ENCODE measurements at places on chromosomes 6 and 20. TPM values are rescaled to one million over a fixed set of nuclear protein-coding genes. Genes with fewer than 3 reads are reported as not detected.

- no peak overlapping the region for H3K27ac ChIP-seq
- DNase-seq: no peak
- no peak overlapping the region for H3K4me3 ChIP-seq
- no peaks in the 10 kb centered on the region for H3K36me3 ChIP-seq
- peaks cover 16% of the 10 kb centered on the region for H3K27me3 ChIP-seq
Observed at GRCh38 chr6:27986928-27987725, 30.1 kb downstream of the OR2B6 start.

GRCh38 chr6:20893412-20893811 is 359.2 kb downstream of the CDKAL1 start:
- H3K27ac ChIP-seq: no peak overlapping the region
- H3K4me1 ChIP-seq: no peaks in the 10 kb centered on the region

PEX7 gene
- 4.6 TPM for polyA plus RNA-seq

ECT2L gene
- not detected for polyA plus RNA-seq

GRCh38 chr20:58568126-58568482 is 52.9 kb upstream of the APCDD1L start:
- DNase-seq: no peak
- H3K36me3 ChIP-seq: no peaks in the 10 kb centered on the region
- no peak overlapping the region for H3K27ac ChIP-seq
- H3K27me3 ChIP-seq: peaks cover 2% of the 10 kb centered on the region
- peaks cover 13% of the 10 kb centered on the region for H3K4me1 ChIP-seq

DNA sequence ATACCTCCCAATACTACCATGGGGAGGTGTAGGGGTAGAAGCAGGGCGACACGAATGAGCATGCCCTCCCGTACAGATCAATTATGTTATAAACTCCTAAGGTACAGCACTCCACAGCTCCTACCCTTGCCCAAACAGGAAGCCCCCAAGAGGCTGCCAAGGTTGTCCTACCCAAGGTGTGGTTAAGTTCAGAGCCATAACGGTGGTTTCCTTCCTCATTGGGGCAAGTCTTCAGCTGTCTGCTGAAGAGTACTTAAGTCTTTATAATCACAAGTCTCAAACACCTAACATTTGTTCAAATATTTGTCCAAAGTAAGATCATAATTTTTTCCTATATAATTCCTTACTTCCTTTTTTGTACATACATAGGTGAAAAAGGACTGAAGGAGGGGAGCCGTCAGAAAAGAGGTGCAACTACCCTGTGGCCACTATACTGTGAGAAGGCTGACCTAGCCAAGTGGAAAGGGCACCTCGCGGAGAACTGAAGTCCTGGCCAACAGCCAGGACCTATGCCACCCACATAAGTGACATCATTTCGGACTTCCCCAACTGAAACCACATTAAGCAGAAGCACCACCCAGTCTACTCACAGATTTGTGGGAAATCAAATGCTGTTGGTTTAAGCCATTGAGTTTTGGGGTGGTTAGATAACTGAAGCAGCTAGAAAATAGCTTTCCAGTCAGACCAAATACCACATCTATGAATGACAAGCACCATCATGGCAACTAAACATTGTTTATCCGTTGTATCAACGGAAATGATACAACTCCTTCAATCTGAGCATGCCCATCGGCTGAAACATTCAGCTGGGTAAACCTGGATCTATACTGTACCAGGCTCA is 2.9 kb upstream of the RAB22A start:
- peaks cover 2% of the 10 kb centered on the region for H3K36me3 ChIP-seq
- H3K27ac ChIP-seq: peak overlapping the region; percentile 97
- H3K4me3 ChIP-seq: peak overlapping the region; percentile 85
- H3K4me1 ChIP-seq: peaks cover 14% of the 10 kb centered on the region

DNA sequence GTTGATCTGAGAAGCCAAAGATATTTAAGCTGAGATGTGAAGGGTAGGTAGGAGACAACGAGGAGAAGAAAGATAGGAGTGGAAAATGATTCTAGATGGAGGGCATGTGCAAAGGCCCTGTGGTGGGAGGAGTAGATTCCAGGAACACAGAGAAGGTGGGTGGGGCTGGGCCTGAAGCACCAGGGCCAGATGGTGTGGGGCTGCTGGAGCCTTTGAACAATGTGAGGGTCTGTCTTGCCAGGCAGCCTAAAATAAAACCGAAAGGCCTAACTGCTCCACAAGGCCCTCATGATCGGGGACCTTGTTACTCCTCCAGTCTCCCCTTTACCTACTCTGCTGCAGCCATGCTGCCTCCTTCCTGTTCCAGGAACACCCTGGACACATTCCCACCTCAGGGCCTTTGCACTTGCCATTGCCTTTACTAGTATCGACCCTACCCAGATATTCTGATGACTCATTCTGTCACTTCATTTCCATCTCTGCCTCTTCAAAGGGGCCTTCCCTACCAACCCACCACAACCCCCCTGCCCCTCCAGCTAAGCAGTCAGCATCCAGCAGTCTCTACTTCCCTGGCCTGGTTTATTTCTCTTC is 20.0 kb downstream of the FAM110A start:
- DNase-seq: no peak
- H3K4me3 ChIP-seq: no peak overlapping the region
- peaks cover 38% of the 10 kb centered on the region for H3K4me1 ChIP-seq
- no peaks in the 10 kb centered on the region for H3K27me3 ChIP-seq
- H3K27ac ChIP-seq: peak overlapping the region; percentile 75

DNA sequence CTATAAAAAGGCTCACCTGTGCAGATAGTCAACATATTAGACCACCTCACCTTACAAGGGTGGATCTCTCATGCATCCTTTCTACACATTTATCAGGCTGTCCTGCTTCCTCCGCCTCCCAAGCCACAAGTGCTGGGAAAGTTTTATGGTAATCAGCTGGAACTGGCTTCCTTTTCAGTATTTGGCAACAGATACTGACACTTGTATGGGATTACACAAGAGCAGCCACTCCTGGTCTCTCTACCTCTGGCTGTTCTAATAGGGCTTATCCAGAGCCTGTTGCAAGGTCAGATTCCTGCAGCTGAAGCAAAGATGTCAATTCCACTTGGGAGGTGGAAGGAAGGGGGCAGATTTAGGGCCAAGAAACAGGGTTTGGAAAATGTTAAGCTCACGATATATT is 503 bp upstream of the GPLD1 start:
- no peak overlapping the region for H3K4me3 ChIP-seq
- no peaks in the 10 kb centered on the region for H3K27me3 ChIP-seq
- no peaks in the 10 kb centered on the region for H3K36me3 ChIP-seq
- peaks cover 13% of the 10 kb centered on the region for H3K4me1 ChIP-seq

DNA sequence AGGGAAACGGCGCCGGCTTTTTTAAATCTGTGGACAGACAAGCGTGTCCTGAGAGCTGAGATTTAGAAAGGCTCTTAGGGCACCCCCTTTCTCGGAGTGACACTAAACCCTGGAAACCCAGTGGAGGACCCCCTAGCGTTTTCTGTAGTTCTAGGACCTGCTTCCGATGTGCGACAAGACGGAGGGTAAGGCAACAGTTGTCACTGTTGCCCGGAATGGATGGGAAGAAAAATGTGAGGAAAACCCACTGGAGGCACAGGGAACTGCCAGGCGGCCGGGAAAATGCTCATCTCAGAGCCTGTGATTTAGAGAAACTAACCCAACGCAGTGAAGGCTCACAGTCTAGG is 551 bp upstream of the ATP5F1E start:
- peaks cover 43% of the 10 kb centered on the region for H3K4me1 ChIP-seq
- peaks cover 27% of the 10 kb centered on the region for H3K36me3 ChIP-seq
- peak overlapping the region; percentile 96 for H3K4me3 ChIP-seq
- no peak for DNase-seq
- no peaks in the 10 kb centered on the region for H3K27me3 ChIP-seq
- peak overlapping the region; percentile 93 for H3K27ac ChIP-seq

DNA sequence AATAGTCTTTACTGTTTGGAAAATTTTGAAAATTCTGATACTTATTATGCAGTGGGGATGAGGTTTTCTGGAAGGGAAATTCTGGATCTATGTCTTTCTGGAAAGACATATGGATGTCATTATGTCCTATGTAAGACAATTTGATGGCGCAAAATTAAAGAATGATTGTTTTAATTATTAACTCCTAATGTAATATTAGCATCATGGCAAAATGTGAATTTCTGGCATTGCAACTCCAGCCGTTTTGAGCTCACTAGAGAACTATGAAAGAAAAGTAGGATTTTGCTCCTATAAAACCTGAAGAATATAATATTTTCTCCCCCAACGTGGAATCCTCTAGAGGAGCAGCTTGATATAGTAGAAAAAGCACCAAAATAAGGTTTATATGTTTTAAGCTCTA is 243.2 kb downstream of the RFPL4B start:
- no peaks in the 10 kb centered on the region for H3K4me1 ChIP-seq
- no peak overlapping the region for H3K27ac ChIP-seq
- no peaks in the 10 kb centered on the region for H3K36me3 ChIP-seq
- no peak overlapping the region for H3K4me3 ChIP-seq

- no peaks in the 10 kb centered on the region for H3K27me3 ChIP-seq
- DNase-seq: peak; percentile 35
- peaks cover 17% of the 10 kb centered on the region for H3K4me1 ChIP-seq
- peaks cover 15% of the 10 kb centered on the region for H3K36me3 ChIP-seq
- H3K4me3 ChIP-seq: peak overlapping the region; percentile 65
- H3K27ac ChIP-seq: peak overlapping the region; percentile 67
Observed at GRCh38 chr20:63740070-63740626, 572 bp downstream of the SLC2A4RG start.

SSTR4 gene
- polyA plus RNA-seq: not detected

TBX18 gene
- polyA plus RNA-seq: not detected

- peaks cover 2% of the 10 kb centered on the region for H3K4me1 ChIP-seq
- H3K4me3 ChIP-seq: no peak overlapping the region
- H3K36me3 ChIP-seq: peaks cover 52% of the 10 kb centered on the region
- H3K27me3 ChIP-seq: no peaks in the 10 kb centered on the region
- H3K27ac ChIP-seq: no peak overlapping the region
Observed at GRCh38 chr6:20892365-20892764, 358.1 kb downstream of the CDKAL1 start.

SPDEF gene
- polyA plus RNA-seq: not detected

GRCh38 chr6:146426516-146426915 is 117.1 kb upstream of the RAB32 start:
- no peaks in the 10 kb centered on the region for H3K4me1 ChIP-seq
- DNase-seq: no peak
- no peak overlapping the region for H3K4me3 ChIP-seq
- H3K36me3 ChIP-seq: no peaks in the 10 kb centered on the region

FKBP1A gene
- polyA plus RNA-seq: 50.1 TPM

DNA sequence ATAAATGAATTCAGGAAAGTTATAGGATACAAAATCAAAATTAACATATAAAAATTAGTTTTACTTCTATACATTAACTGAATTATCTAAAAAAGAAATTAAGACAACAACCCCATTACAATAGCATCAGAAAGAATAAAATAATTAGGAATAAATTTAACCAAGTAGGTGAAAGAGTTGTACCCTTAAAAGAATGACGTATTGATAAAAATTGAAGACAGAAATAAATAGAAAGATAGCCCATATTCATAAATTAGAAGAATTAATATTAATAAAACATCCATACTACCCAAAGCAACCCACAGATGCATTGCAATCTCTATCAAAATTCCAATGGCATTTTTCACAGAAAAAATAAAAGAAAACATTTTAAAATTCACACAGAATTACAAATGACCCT is 242.8 kb downstream of the MMUT start:
- no peak overlapping the region for H3K4me3 ChIP-seq
- no peak overlapping the region for H3K27ac ChIP-seq
- no peaks in the 10 kb centered on the region for H3K36me3 ChIP-seq
- H3K27me3 ChIP-seq: no peaks in the 10 kb centered on the region
- no peak for DNase-seq

- no peak overlapping the region for H3K4me3 ChIP-seq
- H3K4me1 ChIP-seq: no peaks in the 10 kb centered on the region
- peaks cover 39% of the 10 kb centered on the region for H3K36me3 ChIP-seq
- no peaks in the 10 kb centered on the region for H3K27me3 ChIP-seq
- no peak for DNase-seq
Observed at GRCh38 chr20:13493143-13493542, 145.6 kb downstream of the TASP1 start.

LHFPL5 gene
- not detected for polyA plus RNA-seq

DNA sequence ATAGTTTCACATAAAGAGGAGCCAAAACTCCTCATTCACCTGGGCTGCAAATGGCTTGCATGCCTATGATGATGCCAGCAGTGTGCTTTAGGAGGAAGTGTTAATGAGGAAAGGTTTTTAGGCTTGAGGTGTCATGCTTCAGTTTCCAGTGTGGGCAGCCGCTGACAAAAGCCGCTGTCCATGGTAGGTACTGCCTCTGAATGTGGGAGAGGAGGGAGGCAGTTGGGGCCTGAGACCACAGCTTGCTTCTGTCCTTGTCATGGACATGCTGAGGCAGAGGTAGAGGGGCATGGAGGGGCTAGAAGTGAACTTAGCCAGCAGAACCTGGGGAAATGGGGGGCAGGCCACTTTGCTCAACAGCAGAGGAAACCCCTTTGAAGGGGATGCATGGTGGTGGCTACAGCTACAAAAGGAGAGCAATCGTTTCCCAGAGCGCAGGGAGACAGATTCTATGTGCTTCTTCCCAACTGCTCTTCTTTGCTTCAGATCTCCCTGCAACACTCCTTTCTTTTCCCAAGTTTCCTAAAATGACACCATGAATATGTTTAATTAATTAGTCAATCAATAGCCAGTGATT is 372.1 kb upstream of the CNR1 start:
- peaks cover 25% of the 10 kb centered on the region for H3K27me3 ChIP-seq
- H3K4me1 ChIP-seq: peaks cover 8% of the 10 kb centered on the region
- no peak overlapping the region for H3K27ac ChIP-seq
- no peaks in the 10 kb centered on the region for H3K36me3 ChIP-seq
- no peak overlapping the region for H3K4me3 ChIP-seq

DNA sequence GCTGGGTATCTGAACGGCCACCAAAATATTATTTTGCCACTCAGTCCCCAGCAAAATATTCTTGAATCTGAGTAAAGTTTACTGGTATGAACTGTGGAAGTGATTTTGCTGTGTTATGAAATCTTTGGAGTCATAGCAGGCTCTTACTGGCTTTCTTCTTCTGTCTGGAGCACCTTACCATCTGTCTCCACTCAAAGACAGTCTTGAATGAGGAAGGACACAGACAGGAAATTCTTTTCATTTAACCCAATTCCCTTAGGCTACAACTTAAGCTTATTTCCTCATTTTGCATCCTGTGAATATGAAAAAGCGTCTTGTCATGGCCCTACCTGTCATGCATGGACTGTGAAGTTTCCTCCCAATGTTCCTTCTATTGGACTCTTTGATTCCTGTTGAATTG is 24.7 kb downstream of the FNDC1 start:
- no peak overlapping the region for H3K4me3 ChIP-seq
- H3K4me1 ChIP-seq: no peaks in the 10 kb centered on the region
- peaks cover 34% of the 10 kb centered on the region for H3K27me3 ChIP-seq
- no peak for DNase-seq
- H3K27ac ChIP-seq: no peak overlapping the region

DNA sequence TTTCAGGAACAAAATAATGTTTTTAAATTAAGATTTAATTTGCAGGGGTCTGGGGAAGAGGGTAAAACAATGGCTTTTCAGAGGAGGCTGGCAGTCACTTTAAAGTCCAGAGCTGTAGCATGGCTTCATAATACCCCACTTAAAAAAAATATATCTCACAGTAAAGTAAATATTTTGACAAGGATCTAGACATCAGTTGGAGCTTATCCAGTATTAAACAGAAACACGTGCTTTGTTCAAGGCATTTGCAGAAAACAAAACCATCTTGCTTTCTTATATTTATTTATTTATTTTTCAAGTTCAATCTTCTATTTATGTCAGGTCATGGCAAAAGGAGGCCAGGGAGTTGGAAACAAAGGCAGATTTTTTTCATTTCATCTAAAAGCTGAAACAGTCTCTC is 53.3 kb upstream of the PRL start:
- no peaks in the 10 kb centered on the region for H3K27me3 ChIP-seq
- H3K27ac ChIP-seq: no peak overlapping the region
- no peaks in the 10 kb centered on the region for H3K4me1 ChIP-seq
- no peak for DNase-seq

All from naive thymus-derived CD8-positive, alpha-beta T cell (primary cell).